ENCODE measurements at places on chromosomes 4 and X.

DNA sequence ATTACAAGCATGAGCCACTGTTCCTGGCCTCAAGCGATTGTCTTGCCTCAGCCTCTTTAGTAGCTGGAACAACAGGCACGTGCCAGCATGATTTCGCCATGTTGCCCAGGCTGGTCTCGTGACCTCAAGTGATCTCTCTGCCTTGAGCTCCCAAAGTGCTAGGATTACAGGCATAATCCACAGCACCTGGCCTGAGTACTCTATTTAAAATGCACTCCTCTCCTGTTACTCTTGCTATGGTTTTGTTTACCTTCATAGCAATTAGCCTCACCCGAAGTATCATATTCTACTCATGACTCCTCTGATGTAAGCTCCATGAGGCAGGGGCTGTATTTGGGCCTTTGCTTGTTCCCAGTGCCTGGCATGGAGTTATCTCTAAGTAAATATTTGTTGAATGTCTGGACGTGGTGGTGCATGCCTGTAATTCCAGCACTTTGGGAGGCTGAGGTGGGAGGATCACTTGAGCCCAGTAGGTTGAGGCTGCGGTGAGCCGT lies 92.5 kb upstream of the SLC34A2 start:
- DNase-seq, result no peak

DNA sequence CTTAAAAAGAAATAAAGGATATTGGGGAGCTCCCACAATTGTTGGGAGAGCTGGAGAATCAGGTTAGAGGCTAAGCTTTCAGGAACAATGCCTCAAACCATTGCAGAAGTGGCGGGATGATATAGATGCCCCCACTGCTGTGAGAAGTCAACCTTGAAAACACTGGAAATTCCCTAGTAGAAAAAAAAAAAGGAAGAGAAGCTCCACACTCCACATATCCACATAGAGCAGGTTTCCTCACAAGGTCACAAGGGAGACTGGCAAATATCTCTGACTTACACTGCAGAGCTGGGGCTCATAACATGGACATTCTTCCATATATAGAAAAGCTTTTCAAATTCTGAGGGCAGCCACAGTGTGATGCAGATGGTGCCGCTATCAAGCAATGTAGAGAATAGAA lies 22.7 kb upstream of the OGT start:
- DNase-seq, result no peak

- DNase-seq, result no peak
Measured at GRCh38 chr4:100782356-100782755, 264.5 kb upstream of the EMCN start.

- DNase-seq, result no peak
Measured at GRCh38 chr4:5409237-5409636, 299.1 kb downstream of the EVC2 start.

- DNase-seq, result no peak
Measured at GRCh38 chr4:38241541-38241940, 281.3 kb downstream of the PTTG2 start.

DNA sequence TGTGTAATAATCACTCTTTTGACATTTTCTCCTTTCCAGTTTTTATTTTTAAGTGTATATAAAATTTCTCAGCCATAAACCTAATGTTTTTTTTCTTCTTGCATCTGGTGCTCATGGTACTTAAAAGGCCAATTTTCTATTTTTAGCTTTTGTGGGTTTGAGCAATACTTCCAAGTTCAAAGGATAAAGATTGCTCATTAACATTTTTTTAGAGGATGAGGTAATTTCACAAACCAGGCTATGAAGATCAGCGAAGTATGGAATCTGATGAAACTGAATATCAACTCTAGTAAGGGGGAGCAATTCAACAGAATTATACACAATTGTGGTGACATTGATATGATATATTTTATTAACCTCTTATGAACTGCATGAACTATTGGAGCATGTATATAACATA lies 25.8 kb upstream of the KLHL34 start:
- no peak for DNase-seq

- no peak for DNase-seq
Measured at GRCh38 chrX:19709812-19710518, 177.4 kb downstream of the SH3KBP1 start.

DNA sequence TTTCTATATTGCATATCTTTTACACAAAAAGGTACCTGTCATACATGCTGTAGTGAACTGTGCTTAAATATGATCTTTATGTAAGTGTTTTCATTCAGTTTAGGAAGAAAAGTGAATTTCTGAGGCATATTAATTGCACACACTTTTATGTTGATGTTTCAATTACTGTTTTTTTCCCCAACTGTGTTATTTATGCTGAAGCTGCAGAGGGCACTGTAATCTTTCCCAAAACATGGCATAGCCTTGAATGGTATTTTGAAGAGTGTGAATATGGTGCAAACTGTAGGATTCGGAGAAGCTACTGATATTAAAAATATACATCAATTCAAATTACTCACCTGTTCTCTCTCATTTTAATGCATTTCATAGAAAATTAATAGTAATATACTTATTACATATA lies 6.0 kb upstream of the CENPE start:
- no peak for DNase-seq

DNA sequence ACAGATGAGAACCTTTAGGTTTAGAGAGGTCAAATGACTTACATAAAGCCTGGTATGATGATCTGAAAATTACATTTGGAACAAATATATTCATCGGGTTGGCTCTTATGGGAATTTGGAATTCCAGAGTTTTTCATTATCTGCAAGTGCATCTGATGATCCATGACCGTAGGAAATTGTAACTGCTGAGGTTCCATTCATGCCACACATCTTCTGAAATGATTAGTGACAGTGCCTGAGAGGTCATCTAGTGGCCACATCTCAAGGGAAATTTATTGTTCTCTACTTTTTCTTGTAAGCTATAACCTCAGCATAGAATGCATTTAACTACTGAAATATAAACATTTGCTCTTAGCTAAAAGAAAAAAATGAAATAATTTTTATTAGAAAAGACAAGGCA lies 105.8 kb upstream of the NWD2 start:
- DNase-seq, result no peak
